ENCODE measurements at places on chromosomes 7 and 10.

GRCh38 chr7:36506130-36506798 is 116.6 kb downstream of the ANLN start:
- no peak for DNase-seq

DNA sequence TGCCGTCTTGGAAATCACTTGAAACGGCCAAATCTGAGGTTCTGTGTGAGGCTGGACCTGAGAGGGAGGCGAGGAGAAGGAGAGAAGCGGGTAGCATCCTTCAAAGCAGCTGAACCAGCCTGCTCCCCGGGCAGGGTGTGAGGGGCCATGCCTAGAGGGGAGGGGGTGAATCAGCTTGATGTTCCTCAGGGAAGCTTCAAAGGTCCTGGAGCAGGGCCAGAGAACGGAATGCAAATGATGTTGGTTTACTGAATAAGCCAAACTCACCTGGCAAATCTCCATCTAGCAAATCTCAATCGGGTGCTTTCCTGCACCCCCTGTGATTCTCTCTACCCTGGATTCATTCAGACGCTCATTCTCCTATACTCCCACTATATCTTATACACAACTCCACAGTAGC is 226.9 kb downstream of the WDR11 start:
- DNase-seq, result no peak

GRCh38 chr10:113538151-113538550 is 14.7 kb upstream of the HABP2 start:
- DNase-seq, result no peak

- no peak for DNase-seq
These were observed 68.6 kb upstream of the GDF10 start for GRCh38 chr10:47231414-47231813.

- no peak for DNase-seq
These were observed 7.8 kb downstream of the GPER1 start for GRCh38 chr7:1095621-1096155.

- no peak for DNase-seq
These were observed 4.5 kb downstream of the FGF8 start for GRCh38 chr10:101771380-101771779.
